ENCODE measurements at places on chromosomes 1 and 21.

DNA sequence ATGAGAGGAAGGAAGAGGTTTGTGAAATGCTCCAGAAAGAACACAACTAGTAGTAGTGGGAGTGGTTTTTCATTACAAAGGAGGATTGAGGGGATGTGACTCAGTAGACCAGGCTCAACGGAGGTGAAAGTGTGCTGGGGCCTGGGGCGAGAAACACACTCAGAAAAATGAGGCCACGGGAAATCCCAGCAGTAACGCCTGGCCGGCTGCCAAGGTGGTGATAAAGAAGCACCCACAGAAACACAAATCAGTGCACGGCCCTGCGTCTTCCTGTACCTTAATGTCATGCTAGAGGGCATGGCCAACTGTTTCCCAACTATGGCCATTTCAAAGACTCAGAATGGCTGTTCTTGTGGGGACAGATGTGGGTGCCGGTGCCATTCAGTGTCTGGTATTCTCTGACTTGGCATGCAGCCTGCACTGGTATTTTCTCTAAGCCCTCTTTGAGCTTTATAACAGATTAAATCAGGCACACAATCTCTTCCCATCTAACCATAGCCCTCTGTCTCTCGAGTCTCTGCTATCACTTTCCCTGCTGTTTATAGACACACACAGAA is 38.2 kb downstream of the URB2 start:
- DNase-seq, result no peak

DNA sequence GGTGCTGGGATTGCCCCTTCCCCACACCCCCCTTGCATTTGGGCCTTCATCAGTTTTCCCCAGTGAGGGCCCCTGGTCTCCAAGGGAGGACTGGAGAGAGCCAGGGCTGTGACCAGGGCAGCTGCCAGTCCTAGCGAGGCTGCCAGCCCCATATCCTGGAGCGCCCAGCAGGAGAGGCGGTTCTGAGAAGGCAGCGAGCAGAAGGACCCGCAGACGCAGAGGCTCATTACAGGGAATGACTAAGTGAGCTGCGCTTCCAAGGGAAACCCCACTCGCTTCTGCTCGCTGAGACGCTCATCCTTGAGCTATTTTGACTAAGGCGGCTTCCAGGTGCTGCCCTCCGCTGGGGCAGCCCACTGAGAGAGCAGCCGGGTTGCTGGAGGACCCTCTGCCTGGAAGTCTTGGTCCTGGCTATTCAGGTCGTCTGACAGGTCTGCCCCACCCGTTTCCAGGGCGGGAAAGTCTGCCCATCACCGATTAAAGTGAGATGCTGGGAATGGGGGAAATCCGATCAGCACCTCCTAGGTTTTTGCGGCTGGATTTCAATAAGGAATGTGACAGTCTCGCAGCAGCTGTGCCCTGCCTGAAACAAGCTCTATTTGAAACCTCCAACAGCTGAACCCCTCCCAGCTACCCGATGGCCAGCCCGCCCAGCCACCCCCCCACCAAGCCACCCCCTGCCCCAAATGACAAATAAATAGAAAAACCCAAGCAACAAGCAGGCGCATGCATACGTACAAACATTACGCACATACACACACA is 2.8 kb downstream of the KCNN3 start:
- no peak for DNase-seq

GRCh38 chr21:39660191-39660980 is 47.6 kb downstream of the B3GALT5 start:
- DNase-seq, result no peak

DNA sequence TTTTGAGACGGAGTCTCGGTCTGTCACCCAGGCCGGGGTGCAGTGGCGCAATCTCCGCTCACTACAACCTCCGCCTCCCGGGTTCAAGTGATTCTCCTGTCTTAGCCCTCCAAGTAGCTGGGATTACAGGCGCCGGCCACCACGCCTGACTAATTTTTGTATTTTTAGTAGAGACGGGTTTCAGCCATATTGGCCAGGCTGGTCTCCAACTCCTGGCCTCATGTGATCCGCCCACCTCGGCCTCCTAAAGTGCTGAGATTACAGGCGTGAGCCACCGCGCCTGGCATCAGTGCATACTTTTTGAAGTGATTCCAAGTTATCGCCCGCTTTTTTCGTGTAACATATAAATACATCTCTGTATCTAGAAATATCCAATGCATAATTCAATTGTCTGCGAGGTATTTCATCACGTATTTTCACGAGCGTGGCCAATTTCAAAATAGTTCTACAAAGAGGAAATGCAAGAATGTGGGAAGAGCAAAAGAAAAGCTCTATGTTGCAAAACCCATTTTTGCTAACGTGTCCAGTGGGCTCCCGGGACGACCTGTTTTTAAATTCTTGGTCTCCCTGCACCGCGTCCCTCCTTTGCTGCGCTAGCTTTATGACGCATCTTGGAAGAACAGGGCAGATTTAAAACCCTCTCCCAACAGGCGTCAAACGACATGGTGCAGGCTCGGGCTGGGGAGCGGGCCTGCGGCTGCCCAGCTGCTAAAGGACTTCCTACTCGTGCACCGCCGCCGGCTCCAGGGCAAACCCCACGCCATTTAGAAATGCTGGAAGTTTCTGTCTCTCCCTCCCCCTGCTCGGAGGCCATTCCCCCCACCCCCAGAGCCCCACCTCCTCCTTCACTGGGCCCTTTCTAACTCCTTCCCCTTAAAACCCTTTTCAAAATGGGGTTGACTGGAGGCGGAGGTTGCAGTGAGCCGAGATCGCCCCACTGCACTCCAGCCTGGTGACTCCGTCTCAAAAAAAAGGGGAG is 923 bp upstream of the IFNGR2 start:
- peak; percentile 68 for DNase-seq

- no peak for DNase-seq
Observed at GRCh38 chr21:14236180-14236579, 20.2 kb downstream of the RBM11 start.

GRCh38 chr1:67632356-67632755 is 52.6 kb upstream of the GADD45A start:
- no peak for DNase-seq

DNA sequence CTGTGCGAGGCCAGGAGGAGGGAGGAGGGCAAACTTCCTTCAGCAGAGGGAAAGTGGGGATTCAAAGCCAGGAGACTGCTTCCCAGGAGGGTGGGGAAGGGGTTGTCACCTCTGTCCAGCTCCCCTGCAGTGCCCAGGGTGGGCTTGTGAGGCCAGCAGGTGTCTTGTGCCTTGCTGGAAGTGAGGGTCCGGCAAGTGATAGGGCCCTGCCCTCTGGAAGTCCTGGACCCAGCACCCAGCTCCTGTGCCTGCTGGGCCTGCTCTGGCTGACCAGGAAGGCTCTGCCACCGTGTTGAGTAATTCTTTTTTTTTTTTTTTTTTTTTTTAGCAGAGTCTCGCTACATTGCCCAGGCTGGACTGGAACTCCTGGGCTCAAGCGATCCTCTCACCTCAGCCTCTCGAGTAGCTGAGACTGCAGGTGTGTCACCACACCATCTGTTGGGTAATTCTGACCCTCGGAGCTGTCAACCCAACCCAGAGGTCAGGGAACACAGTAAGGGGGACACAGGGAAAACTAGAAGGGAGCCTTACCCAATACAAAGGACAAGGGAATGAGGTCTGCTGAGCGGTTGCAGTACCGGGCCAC is 1.0 kb downstream of the BEST4 start:
- DNase-seq, result no peak

- DNase-seq, result no peak
Observed at GRCh38 chr1:10529765-10530164, 55.0 kb downstream of the PEX14 start.

DNA sequence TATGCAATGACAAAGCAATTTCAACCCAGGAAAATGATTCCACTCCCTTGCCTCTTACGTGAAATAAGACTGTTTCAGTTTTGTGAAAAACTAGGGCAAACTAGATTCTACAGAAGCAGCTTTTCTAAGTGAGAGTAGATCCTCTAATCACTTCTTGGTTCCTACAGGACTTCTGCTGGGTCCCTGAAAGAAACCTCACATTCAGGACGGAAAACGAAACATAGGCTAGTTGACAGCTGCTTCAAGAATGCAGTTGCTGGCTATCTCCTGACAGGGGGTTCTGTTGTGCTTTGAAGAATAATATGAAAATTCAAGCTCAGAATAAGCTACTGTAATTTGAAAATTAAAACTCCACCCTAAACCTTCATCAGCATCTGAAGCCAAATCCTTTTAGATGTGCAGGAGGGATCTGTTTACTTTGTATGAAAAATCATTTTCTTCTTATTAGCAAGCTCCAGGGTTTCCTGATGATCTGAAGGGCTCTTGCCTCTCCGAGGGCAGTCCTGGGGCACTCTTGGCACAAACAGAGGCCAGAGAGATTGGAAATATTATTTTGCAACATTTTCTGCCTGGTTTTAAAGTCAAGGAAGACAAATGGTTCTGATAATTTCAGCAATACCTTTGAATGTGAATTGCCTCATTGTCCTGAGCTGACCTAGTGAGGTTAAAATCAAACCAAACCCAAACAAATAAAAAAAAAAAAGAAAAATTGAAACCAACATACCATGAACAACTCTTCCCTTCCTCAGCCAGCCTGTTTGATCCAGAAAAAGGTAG is 55.0 kb downstream of the NTMT2 start:
- DNase-seq, result no peak

GRCh38 chr1:153610334-153610733 is 2.6 kb downstream of the S100A16 start:
- DNase-seq, result no peak

- DNase-seq, result no peak
Observed at GRCh38 chr21:20250337-20250736, 747.9 kb upstream of the NCAM2 start.

- no peak for DNase-seq
Observed at GRCh38 chr1:35623832-35624231, 17.5 kb downstream of the PSMB2 start.

DNA sequence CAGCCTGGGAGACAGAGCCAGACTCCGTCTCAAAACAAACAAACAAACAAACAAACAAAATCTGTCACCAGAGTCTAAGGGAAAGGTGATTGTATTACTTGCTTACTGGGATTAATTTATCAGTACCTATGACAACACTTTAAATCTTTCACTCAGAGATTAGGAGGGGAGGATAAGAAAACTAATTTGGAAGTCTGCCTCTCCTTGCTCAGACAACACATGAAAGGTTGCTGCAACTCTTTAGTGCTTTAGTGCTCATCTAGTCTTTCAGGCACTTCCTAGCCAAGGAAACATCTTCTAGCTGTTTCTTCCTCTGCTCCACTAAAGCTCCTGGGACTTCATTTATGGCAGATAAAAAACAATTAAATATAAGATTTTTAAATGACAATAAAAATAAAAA is 7.3 kb upstream of the FMN2 start:
- no peak for DNase-seq

DNA sequence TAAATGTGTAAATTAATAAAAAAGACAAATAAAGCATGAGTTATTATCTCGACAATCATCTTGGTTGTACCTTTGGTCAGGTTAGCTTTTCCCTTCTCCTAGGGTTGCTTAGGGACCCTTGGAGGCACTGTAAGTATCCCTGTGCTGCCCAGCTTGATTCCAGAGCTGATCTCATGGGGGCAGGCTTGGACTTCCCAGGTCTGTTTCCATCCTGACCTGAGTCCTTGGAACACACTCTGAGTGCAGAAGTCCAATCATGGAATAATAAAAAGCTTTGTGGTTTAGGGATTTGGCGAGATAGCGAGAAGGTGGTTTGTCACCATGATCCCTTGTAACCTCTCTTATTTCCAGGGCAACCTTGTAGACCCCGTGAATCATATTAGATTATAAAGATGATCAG is 18.7 kb upstream of the PAPPA2 start:
- no peak for DNase-seq

DNA sequence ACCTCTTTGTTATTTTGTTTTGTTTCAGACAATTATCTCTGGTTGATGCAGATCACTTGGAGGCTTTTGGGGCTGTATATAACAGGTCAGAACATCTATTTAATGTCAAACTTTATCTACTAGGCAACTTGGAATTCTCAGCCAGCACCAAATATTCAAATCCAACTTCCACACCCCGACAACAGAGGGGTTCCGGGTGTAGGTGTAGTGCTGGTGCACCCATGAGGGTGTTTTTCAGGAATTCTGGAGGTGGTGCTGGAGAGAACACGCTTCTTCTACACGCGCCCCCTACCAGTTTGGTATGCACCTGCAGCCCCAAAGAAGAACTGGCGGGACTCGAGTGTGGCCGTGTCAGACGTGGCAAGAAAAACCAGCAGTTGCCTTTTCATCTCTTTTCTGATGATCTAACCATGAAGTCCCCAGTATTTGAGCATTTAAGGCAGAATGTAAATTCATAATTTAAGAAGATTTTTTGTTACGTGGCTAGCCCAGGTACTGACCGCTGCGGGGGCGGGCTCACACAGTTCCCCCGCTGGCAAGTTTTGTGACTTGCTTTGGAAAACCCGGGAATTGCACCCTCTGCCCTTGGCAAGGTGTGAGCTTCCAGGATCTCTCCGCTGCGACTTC is 462 bp upstream of the TLCD4 start:
- peak; percentile 91 for DNase-seq

DNA sequence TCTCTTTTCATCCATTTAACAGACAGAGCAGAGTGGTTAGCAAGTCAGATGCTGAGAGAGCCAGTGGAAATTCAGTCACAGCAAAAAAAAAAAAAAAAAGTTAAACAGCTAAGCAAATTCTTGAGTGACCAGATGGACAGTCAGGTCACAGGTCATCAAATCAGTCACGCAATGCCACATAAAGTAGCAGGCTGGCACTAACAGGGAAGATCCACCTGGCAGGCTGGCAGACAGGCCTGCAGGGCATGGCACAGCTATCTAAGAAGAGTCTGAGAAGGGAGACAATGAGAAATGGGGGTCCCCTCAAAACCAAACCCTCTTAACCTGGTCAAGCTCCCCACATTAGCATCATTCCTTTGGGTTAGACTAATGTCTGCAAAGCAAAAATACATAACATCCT is 371.9 kb downstream of the TTLL7 start:
- no peak for DNase-seq

- peak; percentile 62 for DNase-seq
Observed at GRCh38 chr21:44949161-44949778, 9.4 kb downstream of the SLX9 start.

GRCh38 chr1:90386899-90387720 is 330.0 kb downstream of the BARHL2 start:
- no peak for DNase-seq

- no peak for DNase-seq
Observed at GRCh38 chr1:233240371-233240770, 55.2 kb downstream of the PCNX2 start.

GRCh38 chr1:33244143-33244808 is 12.0 kb upstream of the ZNF362 start:
- DNase-seq, result no peak

DNA sequence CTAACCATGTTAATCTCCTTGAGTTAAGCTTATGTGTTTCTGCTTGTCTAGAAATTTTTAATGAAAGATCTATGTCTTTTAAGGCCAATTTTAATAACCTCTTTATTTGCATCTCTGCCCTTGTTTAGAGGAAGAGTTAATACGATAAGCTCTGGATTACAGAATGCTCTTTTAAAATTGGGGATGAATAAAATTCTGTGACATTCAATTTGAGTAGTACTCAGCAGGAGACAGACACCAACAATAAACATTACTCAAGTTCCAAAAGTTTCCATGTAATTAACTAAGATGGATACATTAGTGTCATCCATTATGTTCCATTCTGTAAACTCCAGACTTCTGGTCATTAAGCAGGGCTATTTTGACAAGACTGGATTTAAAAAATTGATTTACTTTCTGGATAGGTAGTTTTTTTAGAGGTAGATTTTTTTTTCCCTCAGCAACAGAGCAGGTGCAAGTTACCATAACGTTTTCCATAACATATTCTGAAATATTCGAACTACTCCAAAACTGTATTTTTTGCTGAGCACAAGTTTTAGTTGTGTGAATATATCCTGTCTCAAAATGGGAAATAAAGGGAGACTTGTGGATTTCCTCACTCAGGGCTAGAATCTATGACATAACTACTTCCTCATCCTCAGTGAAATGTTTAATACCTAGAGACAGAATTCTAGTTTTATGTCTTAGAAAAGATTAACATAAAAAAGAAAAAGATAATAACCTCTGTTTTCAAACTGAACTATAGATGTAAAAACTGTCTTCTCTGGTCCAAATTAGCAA is 221.7 kb downstream of the NEGR1 start:
- DNase-seq, result no peak
